ENCODE measurements at places on chromosomes 6 and 20. TPM values are rescaled to one million over a fixed set of nuclear protein-coding genes. Genes with fewer than 3 reads are reported as not detected.

GMPR gene
- 71.0 TPM for total RNA-seq

DNA sequence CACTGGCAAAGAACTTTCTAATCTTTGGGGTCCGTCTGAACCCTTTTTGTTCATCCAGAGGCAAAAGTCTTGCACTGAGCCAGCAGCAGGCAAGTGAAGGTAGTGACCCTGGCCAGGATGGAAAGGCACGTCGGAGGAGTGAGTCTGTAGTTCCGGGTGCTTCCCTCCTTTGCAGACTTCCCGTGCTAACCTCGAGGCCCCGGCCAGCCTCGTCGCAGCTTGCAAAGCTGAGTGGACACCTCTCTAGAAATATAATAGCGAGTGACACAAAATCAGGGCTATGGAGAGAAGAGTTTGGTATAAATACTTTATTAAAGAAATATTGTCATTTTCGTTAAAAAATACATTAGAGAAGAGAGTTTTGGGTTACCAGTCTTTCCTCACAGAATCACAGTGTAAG is 9.9 kb downstream of the PSMG4 start:
- DNase-seq, result no peak

DNA sequence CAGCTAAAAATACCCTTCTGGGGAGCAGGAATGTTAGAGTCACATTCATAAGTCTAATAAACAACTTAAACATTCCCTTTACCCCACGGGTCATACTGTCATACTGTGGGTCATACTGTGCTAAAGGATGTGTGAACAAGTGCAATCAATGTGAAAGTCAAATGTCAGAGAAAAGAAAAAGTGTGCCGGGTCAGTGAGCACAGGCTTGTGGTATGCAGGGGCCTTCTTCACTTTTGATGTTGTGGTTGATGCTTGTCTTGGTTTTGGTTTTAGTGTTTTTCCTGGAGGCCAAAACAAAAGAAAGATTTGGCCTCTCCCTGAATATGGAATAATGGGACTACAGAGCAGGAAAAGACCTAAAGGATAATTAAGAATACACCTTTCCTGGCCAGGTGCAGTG is 267.9 kb upstream of the PLN start:
- DNase-seq, result no peak

GRCh38 chr20:23000232-23000947 is 34.7 kb upstream of the SSTR4 start:
- DNase-seq, result no peak

GRCh38 chr20:38062890-38063289 is 29.3 kb downstream of the RPRD1B start:
- DNase-seq, result no peak

DNA sequence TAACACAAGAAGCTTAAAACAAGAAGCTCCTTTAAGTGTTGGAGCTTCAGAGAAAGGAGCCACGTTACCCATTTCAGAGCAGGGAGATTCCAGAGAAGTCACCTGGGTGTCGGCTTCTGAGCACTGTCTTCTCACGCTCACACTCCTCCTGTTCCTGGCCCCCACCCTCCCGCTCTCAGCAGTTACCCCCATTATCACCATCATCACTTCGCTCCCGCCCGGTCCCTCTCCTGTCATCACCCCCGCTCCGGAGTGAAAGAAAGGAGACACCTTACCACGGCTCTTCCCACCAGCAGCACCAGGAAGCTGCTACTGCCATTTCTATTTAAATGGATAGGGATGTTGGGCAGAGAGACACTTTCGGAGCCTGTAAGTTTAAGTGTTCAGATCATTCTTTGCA is 123.9 kb downstream of the GMPR start:
- no peak for DNase-seq

DNA sequence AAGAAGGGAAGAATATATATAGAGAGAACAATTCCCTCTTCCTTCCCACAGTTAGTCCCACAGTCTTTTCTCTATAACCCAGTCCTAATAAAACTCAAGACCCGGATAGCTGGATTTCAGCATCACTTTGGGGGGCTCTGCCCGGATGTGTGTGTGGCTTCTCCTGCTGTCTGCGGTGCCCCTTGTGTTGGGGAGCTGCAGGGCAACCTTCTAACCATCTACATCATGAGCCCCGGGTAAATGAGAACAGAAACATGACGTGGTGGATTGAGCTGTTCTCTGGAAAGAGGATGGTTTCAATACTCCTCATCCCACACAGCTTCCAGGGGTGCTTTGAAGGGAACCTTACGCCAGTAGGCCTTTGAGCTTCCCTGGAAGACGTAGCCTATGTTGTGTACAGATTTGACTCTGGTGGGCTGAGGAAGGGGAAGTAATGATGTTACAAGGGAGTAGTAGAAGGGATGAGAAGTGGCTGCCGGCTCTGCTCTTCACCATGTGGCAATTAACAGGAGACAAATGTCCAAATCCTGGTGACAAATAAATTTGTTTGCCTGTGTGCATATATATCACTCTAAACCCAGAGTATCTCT is 13.5 kb upstream of the PRDM1 start:
- DNase-seq, result no peak
